Right renal cortex interstitium (tissue), 3 donors: ENCODE measurements at places on chromosomes 7 and 10.

DNA sequence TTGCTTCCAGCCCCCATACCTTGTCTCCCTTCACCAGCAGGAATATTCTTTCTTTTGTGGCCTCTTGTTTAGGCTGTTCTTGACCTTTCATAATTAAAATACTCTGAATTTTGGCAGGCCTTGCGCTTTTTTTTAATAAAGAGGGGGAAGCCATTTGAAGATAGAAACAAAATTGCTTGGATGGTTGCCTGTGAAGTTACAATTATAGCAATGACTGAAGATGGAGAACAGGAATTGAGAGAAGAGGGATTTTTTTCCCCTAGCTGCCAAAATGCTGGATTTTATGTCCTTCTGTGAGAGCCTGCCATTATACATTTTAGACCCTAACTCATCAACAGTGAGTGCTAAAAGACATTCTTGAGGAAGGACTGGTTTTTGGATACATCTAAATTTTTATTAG lies 24.8 kb downstream of the FGFBP3 start:
- no peak for DNase-seq

DNA sequence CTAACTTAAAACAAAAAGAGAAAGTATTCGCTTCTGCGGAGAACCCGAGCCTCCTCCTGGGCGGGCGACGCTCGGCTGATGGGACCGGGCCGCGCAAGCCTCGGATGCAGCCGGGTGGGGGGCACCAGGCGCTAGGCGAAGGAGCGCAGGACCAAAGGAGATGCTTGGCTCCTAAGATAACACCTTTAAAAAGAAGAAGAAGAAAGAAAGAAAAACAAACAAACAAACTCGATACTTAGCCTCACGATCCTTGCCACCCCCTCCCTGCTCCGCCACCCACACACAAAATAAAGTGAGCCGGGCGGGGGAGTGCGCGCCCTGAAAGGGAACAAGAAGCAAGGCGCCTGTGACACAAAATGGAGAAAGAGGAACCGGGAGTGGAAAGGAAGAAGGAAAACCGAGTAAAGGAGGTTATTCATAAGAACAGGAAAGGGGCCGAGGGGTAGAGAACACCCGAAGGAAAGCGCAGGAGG lies 34.0 kb upstream of the EBLN1 start:
- DNase-seq = peak; percentile 68

GRCh38 chr10:103493362-103493915 lies at the start of gene NEURL1:
Gene NEURL1 (plus strand): TSS chr10:103493705. CDS start chr10:103494388, 683 bp downstream.
- DNase-seq = no peak

DNA sequence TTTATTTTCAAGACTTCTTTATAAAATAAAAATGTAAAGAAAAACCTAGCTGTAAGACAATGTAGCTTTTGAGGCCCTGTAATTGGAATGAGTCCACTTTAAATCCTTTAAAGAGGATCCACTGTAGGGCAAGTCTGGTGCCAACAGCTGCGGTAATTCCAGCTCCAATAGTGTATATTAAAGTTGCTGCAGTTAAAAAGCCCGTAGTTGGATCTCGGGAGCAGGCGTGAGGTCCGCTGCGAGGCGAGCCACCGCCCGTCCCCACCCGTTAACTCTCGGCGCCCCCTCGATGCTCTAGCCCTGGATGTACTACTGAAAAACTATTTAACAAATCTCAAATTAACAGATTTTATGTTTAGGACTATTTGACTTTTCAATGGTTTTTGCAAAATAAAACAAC lies 414.7 kb upstream of the SEMA3C start:
- no peak for DNase-seq

GRCh38 chr10:75050149-75050919 lies 61.1 kb upstream of the SAMD8 start:
- DNase-seq = no peak

- no peak for DNase-seq
Measured at GRCh38 chr7:7569081-7569527, 2.4 kb downstream of the MIOS start.
